Hypothalamus (tissue), 51 donors: ENCODE measurements at places on chromosomes 7 and 10.

DNA sequence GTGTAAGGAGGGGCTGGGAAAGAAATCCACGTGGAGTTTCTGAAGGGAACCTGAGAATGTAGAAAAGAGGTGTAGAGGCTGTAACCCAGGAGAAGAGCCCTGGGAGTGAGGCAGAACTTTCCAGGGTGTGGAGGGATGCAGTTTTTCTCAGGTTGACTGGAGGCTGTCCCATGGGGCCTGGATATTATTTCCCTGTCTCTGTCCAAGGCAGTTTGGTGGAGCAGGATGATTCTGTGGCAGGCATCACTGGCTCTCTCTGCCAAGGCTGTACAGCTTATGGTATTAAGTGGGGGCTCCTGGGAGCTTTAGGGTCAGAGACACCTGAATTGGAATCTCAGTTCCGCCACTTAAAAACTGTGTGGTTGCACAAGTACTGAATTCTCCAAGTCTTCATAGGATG is 81.6 kb downstream of the CHN2 start:
- DNase-seq: no peak

GRCh38 chr10:104835422-104835821 is 194.3 kb downstream of the SORCS3 start:
- no peak for DNase-seq

DNA sequence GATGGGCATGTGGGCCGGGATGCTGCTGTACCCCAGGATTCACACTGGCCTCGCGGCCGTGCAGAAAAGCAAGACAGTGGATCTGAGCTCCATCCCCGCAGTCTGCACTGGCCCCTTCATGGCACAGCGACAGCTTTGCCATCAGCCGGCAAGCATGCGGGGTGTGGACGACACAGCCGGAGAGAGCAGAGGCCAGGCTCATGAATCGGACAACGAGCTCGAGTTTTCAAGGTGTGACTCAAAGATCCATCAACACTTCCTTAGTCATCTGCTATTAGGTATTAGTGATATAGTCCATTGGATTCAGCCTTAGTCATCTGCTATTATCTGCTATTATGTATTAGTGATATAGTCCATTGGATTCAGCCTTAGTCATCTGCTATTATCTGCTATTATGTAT is 254.7 kb downstream of the KLF6 start:
- DNase-seq: no peak

DNA sequence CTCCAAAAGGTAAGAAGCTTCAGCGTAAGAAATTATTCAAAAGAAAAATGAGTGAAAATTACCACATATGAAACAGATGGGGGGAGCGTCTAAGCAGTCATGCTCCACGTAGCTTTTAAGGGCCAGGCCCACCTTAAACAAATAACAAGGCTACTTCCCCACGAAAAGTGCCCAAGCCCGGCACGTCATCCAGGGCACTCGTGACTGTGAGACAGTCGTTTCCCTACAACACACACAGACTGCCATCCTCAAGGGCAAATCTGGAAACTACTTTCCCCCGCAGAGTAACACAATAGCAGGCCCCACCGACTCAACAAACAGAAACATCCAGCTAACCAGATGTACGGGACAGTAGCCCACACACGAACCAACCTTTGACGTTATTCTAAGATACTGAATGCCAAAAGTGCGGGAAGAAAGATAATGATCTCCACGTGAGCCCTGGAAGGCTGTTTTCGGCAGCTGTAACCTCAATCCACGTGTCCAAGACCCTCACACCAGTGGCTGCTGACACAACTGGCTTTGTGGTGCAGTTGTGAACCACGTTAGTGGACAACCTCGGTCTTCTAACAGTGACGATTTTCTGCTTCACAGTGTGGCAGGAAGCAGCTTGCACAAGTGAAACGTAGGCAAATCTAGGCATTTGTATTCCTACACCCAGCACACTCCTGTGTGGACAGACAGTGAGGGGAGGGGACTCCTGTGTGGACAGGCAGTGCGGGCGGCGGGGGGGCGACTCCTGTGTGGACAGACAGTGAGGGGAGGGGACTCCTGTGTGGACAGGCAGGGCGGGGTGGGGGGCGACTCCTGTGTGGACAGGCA is 251.7 kb downstream of the ZMYND11 start:
- no peak for DNase-seq

- DNase-seq: no peak
Measured at GRCh38 chr10:120177330-120177729, 279.7 kb upstream of the PLPP4 start.

DNA sequence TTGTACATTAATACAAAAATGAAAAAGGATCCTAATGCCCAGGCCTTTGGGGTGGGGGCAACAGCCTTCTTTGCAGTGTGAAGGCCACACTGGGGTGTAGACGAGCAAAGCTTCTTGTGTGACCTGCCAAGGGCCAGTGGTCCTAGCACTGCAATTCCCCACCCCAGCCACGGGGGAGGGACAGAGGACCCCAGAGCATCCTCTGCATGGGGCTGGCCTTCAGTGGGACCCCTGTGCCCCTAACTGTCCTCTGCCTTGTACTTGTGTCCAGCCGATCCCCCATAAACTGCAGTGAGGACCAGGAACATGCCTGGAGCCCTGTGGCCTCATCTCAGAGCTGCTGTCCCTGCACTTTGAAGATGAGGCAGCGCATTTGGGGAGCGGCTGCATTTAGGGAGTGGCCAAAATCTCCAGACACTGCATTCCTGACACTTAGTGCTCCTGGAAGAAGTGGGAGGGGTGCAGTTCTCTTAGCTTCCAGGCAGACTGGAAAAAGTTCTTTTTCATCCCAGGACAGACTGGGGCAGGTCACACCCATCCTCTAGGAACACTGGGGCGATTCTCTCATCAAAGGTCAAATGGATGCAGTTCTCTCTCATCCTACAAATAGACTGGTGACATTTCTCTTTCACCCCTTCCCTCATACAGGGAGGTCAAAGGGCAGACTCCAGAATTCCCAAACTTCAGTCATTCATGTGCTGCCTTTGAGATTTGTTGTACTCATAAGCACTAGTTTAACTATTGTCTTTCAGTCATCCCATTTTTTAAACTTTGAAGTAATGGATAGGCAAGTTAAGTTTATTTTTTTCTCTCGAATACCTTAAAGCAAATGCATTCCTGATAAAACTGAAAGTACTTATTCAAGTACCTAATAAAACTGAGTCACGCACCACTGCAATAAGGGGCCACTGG is 922 bp upstream of the MYO1G start:
- DNase-seq: no peak

DNA sequence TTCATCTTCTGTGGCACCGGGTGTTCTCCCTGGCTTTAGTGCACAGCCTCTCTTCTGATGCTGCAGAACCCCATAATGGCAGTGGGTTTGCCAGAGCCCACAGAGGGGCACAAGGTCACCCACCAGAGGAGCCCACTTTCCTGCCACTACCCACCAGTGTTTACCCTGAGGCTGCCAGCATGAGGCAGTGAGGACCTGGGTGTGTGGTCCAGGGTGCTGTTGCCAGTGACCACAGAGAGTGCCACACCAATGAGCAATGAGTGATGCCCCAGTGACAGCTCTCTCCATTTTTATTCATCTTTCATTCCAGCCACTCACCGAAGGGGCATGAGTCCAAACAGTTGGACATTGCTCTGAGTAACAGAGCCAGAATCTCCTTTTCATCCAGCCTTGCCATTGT is 34.8 kb downstream of the MTURN start:
- no peak for DNase-seq

DNA sequence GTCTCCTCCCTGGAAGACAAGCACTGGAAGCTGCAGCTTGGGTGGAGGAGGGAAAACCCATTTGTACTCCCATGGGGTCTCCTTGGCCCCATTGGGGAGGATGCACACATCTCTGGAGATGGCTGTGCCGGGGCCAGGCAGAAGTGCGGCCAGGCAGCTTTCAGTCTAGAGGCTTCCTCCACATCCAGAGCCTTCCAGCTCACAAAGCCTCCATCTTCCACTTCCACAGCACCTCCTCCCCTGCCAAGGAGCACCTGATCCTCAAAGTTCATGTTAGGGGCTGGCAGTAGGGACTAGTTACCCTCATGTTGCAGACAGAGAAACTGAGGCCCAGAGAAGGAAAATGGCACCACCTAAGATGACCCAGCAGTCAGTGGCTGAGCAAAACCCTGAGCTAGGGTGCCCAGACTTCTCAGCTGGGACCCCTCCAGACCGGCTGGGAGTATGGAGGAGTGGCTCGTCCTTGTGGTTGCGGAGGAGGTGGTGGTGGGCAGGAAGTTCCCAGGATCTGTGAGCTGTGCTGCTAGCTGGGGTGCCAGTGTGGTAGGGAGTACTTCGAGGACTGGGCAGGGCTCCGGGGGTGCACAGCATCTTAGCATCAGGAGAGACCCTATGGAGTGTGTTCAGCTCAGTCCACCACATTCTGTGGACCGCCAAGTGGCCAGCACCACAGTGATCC is 44.2 kb downstream of the ADCYAP1R1 start:
- DNase-seq: no peak

GRCh38 chr7:157001920-157002818 is 8.3 kb downstream of the MNX1 start:
- no peak for DNase-seq

GRCh38 chr10:43395571-43396060 is 13.4 kb downstream of the HNRNPF start:
- no peak for DNase-seq

GRCh38 chr10:95330966-95331453 is 40.2 kb upstream of the PDLIM1 start:
- DNase-seq: no peak

- DNase-seq: no peak
Measured at GRCh38 chr10:68171539-68172080, 60.3 kb downstream of the ATOH7 start.

- no peak for DNase-seq
Measured at GRCh38 chr10:76205361-76205760, 773.9 kb downstream of the LRMDA start.

- no peak for DNase-seq
Measured at GRCh38 chr10:3139216-3139910, 33.2 kb downstream of the PITRM1 start.

- DNase-seq: no peak
Measured at GRCh38 chr7:107641676-107642075, 19.0 kb upstream of the SLC26A4 start.

DNA sequence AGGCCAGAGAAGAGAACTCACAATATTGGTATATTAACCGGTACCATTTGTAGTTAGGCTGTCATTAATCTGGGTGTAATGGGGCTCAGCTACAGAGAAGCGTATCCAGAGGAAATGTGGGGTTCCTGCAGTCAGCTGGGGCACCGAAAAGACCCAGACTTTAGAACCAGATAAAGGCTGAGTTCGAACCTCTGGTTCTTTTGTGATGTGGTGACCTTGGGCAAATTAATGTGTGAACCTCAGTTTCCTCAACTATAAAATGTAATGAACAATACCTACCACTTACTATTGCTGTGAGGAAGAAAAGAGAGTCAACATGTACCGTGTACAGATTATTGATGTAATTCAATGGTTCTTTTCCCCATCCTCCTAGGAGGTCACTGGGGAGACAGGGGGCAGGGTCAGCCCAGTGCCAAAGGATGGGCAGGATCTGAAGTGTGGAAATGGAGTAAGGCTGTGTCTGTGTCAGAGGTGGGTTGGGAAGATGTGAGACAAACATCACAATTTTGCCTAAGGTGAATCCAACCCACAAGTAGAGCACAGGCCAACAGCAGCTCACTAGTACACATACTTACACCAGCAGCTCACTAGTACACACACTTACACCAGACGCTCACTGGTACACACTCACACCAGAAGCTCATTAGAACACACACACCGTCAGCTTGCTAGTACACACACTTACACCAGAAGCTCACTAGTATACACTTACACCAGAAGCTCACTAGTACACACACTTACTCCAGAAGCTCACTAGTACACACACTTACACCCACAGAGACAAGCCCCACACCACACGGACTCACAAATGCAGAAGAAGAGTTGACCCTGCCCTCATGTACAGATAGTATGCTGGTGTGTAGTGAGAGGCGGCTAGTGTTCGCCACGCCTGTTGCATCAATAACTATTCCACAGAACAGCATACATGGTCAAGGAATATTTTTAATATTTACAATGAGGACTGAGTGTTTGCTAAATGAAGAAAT is 28.0 kb downstream of the PRSS2 start:
- no peak for DNase-seq

DNA sequence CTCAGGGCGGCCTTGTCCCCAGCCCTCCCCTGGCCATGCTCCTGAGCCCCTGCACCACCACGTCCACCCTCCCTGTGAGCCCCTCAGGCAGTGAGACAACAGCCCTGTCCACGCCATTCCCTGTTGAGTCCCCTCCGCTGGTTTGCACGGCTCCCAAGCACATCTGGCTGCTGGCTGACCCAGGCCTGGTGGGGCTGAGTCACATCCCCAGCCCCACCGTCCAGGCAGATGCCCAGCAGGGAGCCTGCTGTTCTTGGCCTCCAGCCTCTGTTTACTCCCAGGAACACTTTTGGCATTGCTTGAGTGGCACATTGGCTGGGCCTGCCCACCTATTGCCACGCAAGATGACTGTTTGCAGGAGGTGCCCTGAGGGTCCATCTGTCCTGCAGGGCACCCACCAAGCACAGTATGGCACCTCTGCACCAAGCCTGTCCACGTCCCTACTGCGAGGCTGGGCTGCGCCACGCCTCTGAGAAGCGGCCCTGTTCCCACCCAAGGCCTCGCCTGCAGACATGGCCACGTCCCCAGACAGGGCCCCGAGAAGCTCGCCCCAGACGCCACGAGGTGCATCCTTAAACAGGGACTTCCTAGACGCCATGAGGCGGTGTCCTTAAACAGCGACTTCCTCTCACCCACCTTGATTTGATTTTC is 48.4 kb upstream of the INPP5A start:
- DNase-seq: no peak

GRCh38 chr7:156816943-156817572 is 75.9 kb downstream of the LMBR1 start:
- DNase-seq: no peak

DNA sequence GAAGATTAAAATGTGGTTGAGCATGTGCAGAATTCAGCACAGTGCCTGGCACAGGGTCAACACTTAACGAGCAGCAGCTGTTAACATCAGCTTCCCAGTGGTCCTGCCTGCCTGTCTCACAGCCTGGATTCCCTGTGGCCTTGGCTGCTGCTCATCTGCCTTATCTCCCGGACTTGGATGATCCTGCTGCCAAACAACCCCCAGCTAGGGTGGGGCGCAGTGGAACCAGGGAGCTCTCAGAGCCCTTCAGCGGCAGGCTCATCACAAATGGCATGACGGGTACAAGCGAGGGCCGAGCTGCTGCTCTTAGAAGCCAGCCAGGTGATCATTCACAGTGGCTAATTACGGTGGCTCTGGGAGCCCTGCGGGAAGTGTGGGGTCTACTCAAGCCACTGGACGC is 13.0 kb upstream of the SMARCD3 start:
- no peak for DNase-seq

- DNase-seq: no peak
Measured at GRCh38 chr10:63711361-63711760, 190.2 kb downstream of the REEP3 start.
